Astrocyte (in vitro differentiated cells and primary cell): ENCODE measurements at places on chromosomes 4 and X.

- no peaks in the 10 kb centered on the region for H3K36me3 ChIP-seq
- no peak overlapping the region for H3K4me3 ChIP-seq
- no peaks in the 10 kb centered on the region for H3K27me3 ChIP-seq
- peaks cover 28% of the 10 kb centered on the region for H3K4me1 ChIP-seq
- H3K27ac ChIP-seq = no peak overlapping the region
Observed at GRCh38 chr4:53185869-53186585, 179.8 kb downstream of the SCFD2 start.

GRCh38 chr4:146121757-146122156 lies 53.8 kb upstream of the LSM6 start:
- H3K27ac ChIP-seq = no peak overlapping the region
- no peaks in the 10 kb centered on the region for H3K36me3 ChIP-seq
- H3K27me3 ChIP-seq = no peaks in the 10 kb centered on the region
- DNase-seq = no peak
- no peaks in the 10 kb centered on the region for H3K4me1 ChIP-seq
- H3K4me3 ChIP-seq = no peak overlapping the region

- H3K4me1 ChIP-seq = no peaks in the 10 kb centered on the region
- no peaks in the 10 kb centered on the region for H3K27me3 ChIP-seq
- H3K36me3 ChIP-seq = no peaks in the 10 kb centered on the region
- no peak overlapping the region for H3K27ac ChIP-seq
- no peak overlapping the region for H3K4me3 ChIP-seq
Observed at GRCh38 chr4:109046471-109047201, 255.8 kb downstream of the COL25A1 start.

GRCh38 chrX:44234116-44234515 lies 109.4 kb downstream of the EFHC2 start:
- no peaks in the 10 kb centered on the region for H3K27me3 ChIP-seq
- H3K4me1 ChIP-seq = no peaks in the 10 kb centered on the region

GRCh38 chr4:1492142-1492457 lies 85.9 kb upstream of the NKX1-1 start:
- no peak overlapping the region for H3K4me3 ChIP-seq
- no peaks in the 10 kb centered on the region for H3K27me3 ChIP-seq
- no peaks in the 10 kb centered on the region for H3K36me3 ChIP-seq
- no peak for DNase-seq

- peaks cover 27% of the 10 kb centered on the region for H3K27me3 ChIP-seq
- H3K36me3 ChIP-seq = no peaks in the 10 kb centered on the region
- no peak for DNase-seq
Observed at GRCh38 chr4:81469781-81470455, 1.8 kb downstream of the RASGEF1B start.

- H3K27me3 ChIP-seq = no peaks in the 10 kb centered on the region
- H3K4me1 ChIP-seq = no peaks in the 10 kb centered on the region
- no peak overlapping the region for H3K27ac ChIP-seq
Observed at GRCh38 chrX:40122487-40122886, 24.7 kb upstream of the BCOR start.

GRCh38 chrX:70485466-70485865 lies 40.8 kb downstream of the DLG3 start:
- H3K4me3 ChIP-seq = no peak overlapping the region
- no peak overlapping the region for H3K27ac ChIP-seq
- no peak for DNase-seq
